ENCODE measurements at places on chromosomes 12 and 14.
A peak's percentile ranks its signal among the peaks of the same experiment; 100 is the strongest.

DNA sequence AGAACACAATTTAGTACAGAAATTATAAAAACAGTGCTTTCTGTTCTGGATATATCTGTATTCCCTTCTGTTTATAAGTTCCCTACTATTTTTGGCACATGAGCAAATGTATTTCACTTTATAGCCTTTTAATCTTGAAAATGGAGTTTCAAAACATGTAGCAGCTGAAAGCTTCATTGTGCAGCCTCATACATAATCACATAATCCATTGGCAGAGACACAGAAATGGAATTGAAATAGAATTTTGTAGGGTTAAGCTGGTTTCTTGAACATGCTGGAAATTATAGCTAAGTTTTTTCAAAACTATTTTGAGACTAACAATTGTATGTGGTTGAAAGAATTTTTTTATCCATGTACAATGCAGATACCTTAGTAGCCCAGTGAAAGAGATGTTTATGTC is 614.3 kb upstream of the MDGA2 start:
- DNase-seq = no peak

DNA sequence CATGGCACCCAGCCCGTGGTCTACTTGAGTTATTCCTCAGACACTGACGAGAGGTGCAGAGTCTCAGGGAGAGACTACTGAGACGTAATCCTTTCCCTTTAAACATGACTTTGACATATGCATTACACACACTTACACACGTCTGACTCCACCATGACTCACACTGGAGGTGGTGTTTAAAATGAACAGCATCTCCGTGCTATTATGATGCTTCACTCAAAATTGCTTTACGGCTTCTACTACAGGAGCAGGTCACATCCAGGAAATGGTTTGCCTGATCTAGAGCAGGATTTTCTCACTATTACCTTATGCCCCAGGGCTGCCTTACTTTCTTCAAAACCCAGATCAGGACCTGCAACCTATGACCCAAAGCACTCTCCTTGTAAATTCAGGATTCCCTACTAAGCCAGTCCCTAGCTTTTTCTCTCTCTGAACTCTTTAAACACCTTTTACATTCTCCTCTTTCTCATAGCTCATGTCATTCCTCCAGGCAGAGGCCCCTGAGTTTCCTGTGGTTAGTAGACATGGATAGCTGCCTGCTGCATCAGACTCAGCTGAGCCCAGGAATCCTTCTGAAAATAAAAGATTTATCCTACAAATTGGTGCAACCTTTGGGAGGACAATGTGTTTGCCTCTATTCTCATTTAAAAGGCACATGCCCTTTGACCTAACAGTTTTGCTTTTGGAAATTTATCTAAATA is 31.2 kb downstream of the TMCC3 start:
- DNase-seq = no peak

- DNase-seq = no peak
Measured at GRCh38 chr12:46160101-46160980, 108.5 kb downstream of the SLC38A1 start.

DNA sequence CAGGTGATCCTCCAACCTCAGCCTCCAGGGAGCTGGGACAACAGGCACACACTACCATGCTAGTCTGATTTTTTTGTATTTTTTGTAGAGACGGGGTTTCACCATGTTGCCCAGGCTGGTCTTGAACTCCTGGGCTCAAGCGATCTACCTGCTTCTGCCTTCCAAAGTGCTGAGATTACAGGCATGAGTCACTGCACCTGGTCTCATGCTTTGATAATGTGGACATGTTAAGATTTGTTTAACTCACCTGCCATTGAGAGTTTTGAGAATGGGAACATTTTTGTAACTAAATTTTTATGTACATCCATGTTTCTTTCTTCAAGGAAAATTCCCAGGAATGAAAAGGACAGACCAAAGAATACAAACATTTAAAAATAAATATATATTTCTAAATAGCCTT is 121.2 kb downstream of the MIPOL1 start:
- DNase-seq = no peak

GRCh38 chr12:74689071-74689655 is 151.5 kb downstream of the ATXN7L3B start:
- DNase-seq = no peak

- DNase-seq = no peak
Measured at GRCh38 chr14:42921901-42922300, 1315.2 kb downstream of the LRFN5 start.

GRCh38 chr12:66688846-66689439 is 10.1 kb upstream of the GRIP1 start:
- DNase-seq = peak; percentile 81

- no peak for DNase-seq
Measured at GRCh38 chr14:104295681-104296387, 157.4 kb downstream of the KIF26A start.

GRCh38 chr12:55657212-55657611 is 20.5 kb downstream of the OR10P1 start:
- no peak for DNase-seq

GRCh38 chr12:113066813-113067400 is 10.4 kb downstream of the DTX1 start:
- DNase-seq = no peak

DNA sequence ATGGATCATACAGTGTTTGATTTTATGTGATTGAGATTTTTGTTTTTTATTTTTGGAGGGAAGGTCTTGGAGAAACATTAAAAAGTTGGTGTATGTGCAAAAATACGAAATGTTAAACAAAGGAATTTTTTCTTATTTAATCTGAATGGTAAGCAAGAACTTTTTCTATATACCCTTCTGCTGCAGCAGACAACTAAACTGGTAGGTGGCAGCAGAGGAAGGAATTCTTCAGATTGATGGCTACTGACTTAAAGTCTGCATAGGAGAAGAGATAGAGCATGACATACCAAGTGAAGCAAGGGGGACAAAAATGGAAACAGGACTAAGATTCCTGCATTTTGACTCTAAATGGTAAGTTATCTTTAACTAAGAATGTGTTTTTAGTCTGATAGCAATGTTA is 42.0 kb upstream of the A2ML1 start:
- DNase-seq = peak; percentile 57

GRCh38 chr12:40175489-40175888 is 49.3 kb upstream of the LRRK2 start:
- no peak for DNase-seq

- peak; percentile 21 for DNase-seq
Measured at GRCh38 chr12:47556261-47557030, 149.4 kb downstream of the RPAP3 start.

GRCh38 chr12:63470161-63470560 is 198.1 kb downstream of the DPY19L2 start:
- no peak for DNase-seq

- no peak for DNase-seq
Measured at GRCh38 chr12:108575199-108575912, 13.0 kb downstream of the ISCU start.

DNA sequence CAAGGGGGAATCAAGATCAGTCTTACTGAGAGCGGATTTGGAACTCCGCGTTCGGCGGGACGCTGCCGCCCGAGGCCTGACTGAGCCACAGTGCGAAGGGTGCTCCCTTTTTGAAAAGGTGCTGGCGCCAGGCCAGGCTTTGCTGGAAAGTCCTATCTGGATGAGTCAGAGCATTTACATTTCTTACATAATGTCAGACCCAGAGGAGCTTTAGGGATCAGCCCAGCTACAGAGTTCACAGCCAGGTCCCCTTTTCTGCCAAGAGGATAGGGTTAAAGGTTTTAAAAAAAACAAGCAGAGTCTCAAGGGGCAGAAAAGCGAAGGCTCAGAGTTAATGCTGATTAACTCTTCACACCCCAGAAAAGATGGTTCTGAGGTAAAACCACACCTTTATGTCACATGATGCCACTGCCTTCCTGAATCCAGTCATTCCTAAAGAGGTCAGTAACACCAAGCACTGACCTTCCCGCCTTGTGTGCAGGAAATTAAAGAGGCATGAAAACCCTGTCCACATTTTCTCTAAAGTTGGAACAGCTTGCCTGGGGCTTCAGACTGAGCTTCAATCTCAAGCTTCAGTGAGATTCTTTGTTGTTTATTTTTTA is 11.7 kb upstream of the FBXL14 start:
- peak; percentile 92 for DNase-seq

DNA sequence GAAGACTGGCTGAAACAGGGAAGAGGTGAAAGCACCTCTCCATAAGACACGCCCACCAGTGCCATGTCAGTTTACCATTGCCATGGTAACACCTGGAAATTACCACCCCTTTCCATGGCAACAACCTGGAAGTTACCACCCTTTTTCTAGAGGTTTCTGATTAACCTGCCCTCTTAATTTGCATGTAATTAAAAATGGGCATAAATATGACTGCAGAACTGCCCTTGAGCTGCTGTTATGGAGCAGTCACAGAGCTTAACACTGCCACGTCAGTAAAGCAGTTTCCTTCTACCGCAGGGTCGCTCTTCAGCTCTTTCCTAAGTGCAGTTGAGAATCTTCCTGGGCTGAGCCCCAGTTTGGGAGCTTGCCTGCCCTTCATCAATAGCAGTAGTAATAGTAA is 55.2 kb downstream of the RASSF3 start:
- DNase-seq = peak; percentile 56

GRCh38 chr12:103626498-103626897 is 39.4 kb downstream of the STAB2 start:
- peak; percentile 45 for DNase-seq

GRCh38 chr12:25089738-25090137 is 105.2 kb downstream of the DNAI7 start:
- DNase-seq = no peak

DNA sequence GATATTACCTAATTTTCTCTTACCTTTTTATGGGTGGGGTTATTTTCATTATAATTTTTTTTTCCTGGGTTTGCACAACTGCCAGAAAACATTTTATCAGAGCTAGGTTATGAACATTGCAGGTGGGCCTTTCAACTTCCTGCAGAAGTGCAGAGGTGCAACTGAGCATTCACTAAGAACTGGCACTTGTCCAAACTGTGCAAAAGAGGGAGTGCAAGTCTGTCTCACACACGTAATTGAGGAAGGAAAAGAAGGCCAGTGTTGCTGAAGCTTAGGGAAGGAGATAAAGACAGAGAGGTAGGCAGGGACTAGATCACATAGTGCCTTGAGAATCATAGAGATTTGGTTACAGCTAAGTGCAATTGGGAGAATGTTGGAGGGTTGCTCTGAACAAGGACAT is 14.1 kb upstream of the AMN1 start:
- DNase-seq = no peak

- DNase-seq = no peak
Measured at GRCh38 chr12:115756271-115756670, 521.2 kb downstream of the MED13L start.

DNA sequence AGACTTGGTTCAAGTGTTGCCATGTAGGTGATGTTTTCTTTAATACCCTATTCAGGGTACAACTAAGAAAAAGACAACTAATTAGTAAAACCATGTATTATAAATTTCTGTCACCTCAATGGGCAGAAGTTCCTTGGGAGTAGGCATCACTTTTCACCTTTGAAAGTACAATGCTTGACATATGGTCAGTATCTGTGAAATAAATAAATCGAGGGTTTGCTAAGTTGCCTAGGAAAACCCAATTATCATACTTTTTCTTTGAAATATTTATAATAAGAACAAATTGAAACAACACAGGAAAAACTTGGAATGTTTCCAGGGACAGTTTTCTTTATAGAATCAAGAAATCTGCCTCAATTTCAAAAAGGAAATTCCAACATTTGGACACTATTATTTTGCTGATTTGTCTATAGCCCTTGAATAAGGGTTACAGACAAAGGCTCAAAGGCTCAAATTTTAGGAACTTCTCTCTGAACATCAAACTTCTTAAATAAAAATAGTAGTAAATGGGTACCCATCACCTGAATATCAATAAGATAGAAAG is 13.7 kb downstream of the FGD6 start:
- DNase-seq = no peak

DNA sequence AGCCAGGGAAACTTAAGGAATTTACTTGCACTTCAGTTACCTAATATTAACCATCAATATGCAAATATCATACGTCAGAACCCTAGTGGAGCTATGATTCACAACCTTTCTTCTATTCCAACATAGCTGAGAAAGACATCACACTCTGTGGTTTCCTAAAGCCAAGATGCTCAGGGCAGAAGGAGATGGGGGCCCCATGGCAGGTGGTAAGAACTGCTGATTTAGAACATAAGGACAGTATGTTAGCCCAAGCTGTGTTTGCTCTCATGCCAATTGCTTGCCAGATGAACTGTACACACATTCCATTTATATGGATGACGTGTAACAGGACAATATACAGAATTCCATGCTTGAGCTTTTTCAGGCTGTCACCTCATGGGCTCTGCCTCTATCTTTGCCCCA is 34.6 kb downstream of the HECTD4 start:
- DNase-seq = no peak

GRCh38 chr12:130703733-130704375 is 12.2 kb downstream of the RIMBP2 start:
- DNase-seq = no peak

Data from Caco-2 (cell line).